Activated T-cell treated with anti-CD3 and anti-CD28 coated beads, Interleukin-2, amount 50 U/mL, for 72 hours (primary cell): ENCODE measurements at places on chromosomes 6 and 20.

DNA sequence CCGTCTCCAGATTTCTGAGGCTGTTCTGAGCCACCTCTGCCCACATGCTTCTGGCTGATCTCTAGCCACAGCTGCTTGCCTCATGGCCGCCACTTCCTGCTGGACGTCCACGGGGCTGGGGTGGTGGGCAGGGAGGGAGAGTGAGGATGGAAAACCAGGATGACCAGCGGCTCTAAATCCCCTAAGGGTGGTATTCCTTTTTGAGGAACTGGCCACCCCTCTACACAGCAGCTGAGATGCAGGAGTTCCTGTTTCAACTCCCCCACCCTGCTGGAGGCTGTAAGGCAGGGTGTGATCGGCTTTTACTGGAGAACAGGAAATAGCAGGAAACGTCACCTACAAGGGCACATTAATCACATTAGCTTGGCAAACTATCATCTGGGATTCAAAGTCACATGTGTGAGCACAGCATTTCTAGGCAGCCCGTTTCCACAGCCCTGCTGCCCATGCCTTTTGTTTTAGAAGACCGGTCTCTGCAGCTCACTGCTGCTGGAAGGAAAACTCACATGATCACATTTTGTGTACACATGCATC is 181.6 kb upstream of the ECI2 start:
- no peak for DNase-seq

DNA sequence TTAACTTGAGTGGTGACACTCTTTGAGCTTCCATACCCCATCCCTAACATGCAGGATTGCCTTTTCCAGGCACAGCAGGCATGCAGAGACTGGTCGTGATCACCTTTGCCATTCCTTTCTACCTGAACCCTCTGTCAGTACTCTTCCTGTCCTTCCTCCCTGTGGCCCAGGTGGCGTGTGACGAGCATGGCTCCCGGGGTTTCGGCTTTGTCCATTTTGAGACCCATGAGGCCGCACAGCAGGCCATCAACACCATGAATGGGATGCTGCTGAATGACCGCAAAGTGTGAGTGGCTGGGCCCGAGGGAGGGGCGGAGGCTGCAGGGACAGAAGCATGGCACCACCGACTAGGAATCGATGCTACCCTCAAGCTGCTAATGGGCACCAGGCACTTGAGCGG is 6.7 kb downstream of the PABPC1L start:
- no peak for DNase-seq

GRCh38 chr20:16966276-16966880 is 218.2 kb downstream of the OTOR start:
- DNase-seq = no peak

- DNase-seq = no peak
Observed at GRCh38 chr6:131363947-131364834, 208.8 kb upstream of the ARG1 start.

GRCh38 chr20:60365064-60365666 is 406.9 kb downstream of the CDH26 start:
- no peak for DNase-seq

- no peak for DNase-seq
Observed at GRCh38 chr6:167851370-167851952, 24.8 kb downstream of the AFDN start.

- no peak for DNase-seq
Observed at GRCh38 chr6:161141173-161141572, 132.7 kb downstream of the AGPAT4 start.

- DNase-seq = no peak
Observed at GRCh38 chr6:141925001-141925400, 207.7 kb upstream of the GJE1 start.

DNA sequence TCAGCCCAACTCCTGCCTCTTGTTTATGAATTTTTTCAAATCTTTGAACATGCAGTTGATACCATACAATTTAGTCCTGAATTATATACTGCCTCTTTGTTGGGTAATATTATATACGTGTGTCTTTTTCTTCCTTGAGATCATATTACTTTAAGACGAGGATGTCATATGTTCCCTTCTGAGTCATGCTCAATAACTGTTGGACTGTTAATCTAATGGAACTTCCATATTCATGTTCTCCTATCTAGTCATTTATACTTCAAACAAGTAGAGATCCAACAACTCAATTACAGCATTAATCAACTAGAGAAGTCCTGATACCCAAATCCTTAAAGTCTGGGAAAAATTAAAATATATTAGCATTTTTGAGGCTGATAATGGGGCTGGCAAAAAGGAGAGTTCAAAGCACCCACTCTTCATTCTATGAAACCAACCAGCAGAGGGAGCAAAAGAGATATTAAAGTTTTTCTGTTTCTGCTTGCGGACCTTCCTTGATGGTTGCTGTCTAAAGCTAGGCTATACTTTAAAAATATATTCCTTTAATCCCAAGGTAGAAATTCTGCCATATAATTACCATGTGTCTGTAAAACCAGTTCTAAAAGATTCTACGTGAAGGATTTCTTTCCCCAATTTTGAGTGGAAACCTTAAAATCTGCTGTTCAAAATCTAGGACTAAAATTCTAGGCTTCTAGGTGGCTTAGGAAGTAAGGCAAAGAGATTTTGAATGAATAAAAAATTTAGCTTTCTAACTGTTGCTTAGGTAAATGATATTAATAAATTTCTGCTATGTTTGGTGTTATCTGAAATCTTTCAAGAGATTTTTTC is 498.9 kb downstream of the BCKDHB start:
- DNase-seq = peak; percentile 2

DNA sequence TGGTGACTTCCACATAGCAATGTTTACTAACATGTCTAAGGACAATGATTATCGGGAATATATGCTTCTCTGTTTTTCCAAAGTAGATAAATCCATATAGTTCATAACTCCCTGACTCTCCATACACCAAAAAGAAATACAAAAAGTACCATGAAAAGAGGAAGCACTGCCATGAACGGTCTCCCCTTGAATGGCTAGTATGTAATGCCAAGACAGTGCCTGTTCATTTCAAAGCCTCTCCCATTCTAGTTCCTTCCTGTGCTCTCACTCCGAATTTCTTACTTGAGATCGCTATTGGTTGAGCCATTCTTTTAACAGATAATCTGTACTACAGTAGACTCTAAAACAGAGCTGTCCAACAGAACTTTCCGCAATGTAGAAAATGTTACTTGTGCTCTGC is 54.8 kb upstream of the EDN1 start:
- DNase-seq = no peak

GRCh38 chr6:136923116-136923953 is 1.2 kb downstream of the SLC35D3 start:
- DNase-seq = peak; percentile 22

DNA sequence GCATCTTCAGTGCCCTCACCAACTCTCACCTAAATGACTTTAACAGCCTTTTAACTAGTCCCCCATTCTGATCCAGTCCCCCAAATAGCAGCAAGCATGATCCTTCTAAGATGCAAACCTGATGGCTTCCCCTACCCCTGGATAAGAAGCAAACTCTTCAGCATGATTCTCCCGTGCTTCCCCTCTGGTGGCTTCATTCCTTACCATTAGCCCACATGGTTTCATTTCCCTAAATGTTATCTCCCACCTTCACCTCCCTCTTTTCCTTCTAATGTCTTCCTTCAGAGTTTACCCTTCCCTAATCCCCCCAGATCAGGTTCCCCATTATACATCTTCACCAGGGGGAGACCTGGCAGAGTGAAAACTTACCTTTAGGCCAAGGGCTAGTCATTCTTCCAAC is 4.0 kb upstream of the RAB5IF start:
- no peak for DNase-seq

- no peak for DNase-seq
Observed at GRCh38 chr20:10047427-10047826, 12.6 kb downstream of the ANKEF1 start.

GRCh38 chr6:160457823-160458222 is 109.6 kb downstream of the SLC22A3 start:
- DNase-seq = no peak

GRCh38 chr20:63833776-63834490 is 2.9 kb upstream of the ZBTB46 start:
- DNase-seq = no peak

DNA sequence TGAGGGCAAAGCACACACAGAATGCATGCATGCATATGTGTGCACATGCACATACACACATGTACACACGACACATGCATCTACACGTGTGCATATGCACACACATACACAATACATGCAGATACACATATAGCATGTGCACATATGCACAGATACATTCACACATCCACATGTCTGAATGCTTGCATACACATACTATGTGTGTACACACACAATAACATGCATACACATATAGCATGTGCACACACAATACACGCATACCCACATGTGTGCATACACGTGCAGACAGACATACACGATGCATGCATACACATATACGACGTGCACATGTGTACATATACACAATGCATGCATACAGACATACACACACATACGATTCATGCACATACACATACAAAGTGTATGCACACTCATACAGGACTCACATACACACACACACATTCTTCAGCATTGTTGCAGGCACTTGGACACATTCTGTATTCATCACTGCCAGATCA is 24.2 kb upstream of the IRF4 start:
- DNase-seq = no peak

DNA sequence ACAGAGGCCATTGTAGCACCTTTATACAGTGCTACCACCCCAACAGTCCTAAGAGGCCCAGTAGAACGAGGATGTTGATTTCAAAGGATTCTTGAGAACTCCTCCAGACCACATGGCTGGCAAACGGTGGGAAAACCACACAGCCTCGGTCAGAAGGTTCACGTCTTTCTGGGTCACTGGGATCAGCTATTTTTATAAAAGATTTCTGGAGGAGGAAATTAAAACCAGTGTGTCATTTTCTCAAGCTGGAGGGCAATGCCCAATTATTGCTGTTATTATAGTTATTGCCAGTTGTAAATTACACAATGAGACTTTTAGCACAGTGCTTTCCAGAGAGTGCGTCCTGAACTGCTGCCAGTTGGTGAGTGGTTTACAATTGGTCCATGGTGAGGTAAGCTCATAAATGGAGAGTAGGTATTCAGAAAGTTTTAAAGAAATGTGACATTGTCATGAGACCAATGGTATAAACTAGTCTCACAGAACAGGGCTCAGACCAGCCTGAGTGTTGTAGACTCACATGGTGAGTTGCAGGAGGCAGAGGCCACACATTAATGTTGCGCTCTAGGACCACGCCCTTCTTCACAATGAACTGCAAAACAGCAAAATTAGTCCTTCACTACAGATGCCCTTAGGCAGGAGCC is 8.4 kb upstream of the PPP1R14C start:
- no peak for DNase-seq

GRCh38 chr20:61923371-61924166 is 142.1 kb downstream of the TAF4 start:
- DNase-seq = no peak

- peak; percentile 78 for DNase-seq
Observed at GRCh38 chr6:33744001-33744848, 2.5 kb downstream of the IP6K3 start.

GRCh38 chr6:70709826-70710225 is 42.1 kb downstream of the SMAP1 start:
- DNase-seq = no peak

- DNase-seq = no peak
Observed at GRCh38 chr6:54802775-54803634, 43.6 kb upstream of the FAM83B start.

- DNase-seq = no peak
Observed at GRCh38 chr6:8939615-8940014, 504.3 kb upstream of the SLC35B3 start.

DNA sequence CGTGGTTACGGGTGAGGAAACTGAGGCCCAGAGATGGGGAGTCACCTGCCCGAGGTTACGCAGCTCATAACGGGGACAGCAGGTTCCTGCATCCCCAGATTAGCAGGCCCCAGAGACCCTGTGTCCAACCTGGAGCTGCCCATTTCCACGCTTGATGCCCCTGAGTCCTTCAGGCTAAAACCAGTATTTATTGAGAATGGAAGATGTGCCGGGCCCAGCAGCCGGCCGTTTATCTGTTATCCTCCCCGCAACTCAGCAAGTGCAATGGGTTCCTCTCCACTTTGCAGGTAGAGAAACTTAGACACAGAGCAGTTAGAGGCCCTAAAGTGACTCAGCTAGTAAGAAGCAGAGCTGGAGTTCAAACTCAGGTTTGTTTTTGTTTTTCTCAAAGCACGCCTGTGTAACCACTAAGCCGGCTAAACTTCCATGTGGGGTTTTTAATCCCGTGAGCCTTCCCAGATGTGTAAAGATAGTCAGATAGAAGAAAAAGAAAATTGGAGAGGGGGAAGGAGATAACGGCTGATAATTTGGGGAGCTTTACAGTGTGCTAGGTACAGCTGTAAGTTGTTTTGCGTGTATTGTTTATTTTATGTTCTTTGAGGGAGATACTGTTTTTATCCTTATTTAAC is 775 bp downstream of the PFDN4 start:
- no peak for DNase-seq

DNA sequence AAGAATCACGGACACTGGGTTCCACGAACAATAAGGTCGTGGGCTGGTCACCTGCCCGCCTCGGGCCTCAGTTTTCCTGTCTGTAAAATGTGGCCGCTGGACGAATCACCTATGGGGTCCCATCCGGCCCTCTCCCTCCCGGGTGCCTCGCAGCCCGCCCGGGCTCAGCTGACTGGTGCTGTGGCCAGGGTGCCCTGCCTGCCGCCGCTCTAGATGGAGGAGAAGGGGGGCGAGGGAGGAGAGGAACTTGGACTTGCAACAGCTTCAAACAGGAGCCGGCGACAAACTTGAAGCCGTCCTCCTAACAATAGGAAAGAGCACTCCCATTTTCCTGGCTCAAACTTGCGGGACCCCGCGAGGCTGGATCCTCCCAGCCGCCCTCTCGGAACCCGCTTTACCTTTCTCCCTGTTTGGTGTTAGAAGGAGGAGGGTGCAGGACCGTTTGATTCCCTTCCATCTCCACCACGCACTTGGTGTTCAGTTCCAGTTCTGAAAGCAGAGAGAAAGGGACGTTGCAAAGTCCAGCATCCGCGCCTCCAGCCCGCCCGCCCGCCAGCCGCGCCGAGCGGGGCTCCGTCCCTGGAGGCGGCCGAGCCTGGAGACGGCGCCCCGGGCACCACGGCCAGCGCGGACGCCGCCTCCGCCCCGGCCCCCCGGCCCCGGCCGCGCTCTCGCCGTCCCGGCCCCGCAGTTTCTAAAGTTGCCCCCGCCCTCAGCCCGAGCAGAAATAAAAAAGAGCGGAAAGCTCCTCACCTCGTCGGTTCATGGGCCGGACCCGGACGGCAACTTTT is 584 bp downstream of the KIF13A start:
- peak; percentile 4 for DNase-seq

- DNase-seq = no peak
Observed at GRCh38 chr6:158861686-158862381, 42.7 kb upstream of the EZR start.

GRCh38 chr6:5046430-5046829 is 38.7 kb upstream of the PPP1R3G start:
- no peak for DNase-seq

DNA sequence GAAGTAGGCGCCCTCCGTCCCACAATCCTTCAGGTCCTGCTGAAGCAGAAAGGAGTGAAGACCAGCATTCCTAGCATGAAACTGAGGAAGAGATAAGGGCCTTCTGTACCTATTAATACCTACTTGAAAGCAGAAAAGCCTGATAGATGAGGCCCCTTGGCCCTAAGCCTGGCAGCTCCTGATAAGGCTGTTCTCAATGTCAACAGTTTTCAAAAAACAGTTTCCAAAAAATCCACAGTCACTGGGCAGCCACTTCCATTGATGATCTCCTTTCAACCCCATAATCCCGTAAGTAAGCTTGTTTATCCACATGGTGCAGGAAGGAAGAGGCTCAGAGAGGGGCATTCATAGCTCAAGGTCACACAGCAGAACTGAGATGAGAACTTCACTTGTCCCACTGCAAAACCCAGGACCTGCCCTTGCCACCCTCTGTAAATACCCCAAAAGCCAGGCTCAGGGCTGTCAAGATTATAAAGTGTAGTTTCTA is 2.8 kb upstream of the E2F1 start:
- DNase-seq = no peak

- no peak for DNase-seq
Observed at GRCh38 chr6:41438746-41439145, 103.3 kb downstream of the NCR2 start.
